ENCODE measurements at places on chromosomes 1 and 21.

DNA sequence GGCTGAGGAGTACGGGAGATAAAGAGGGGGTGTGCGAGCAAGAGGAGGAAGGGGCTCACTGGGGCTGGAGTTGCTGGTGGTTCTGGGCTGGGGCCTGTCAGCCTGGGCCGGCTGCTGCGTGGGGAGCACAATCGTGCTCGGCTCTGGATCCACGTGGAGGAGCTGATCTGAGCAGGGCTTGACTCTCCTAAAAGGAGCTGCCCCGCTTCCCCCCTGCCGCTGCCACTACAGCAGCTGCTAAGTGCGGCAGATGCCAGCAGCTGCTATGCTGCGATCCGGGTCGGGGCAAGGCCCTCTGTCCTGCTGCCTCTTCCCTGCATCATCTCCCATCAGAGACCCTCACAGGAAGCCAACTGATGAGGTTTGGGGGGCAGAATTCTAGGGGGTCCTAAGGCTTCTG, 165.9 kb downstream of the PCBP3 start:
- no peak for DNase-seq

- no peak for DNase-seq
Measured at GRCh38 chr21:41428847-41429246, 2.8 kb downstream of the MX1 start.

- no peak for DNase-seq
Measured at GRCh38 chr21:30793581-30794314, 19.3 kb downstream of the KRTAP8-1 start.

- no peak for DNase-seq
Measured at GRCh38 chr21:31254131-31254530, 89.9 kb downstream of the TIAM1 start.

GRCh38 chr1:13590486-13590885, 6.9 kb downstream of the PDPN start:
- DNase-seq = no peak

- no peak for DNase-seq
Measured at GRCh38 chr1:96989302-96989701, 267.7 kb downstream of the PTBP2 start.

- DNase-seq = no peak
Measured at GRCh38 chr1:58392083-58392482, 154.4 kb downstream of the OMA1 start.

- DNase-seq = no peak
Measured at GRCh38 chr1:33602271-33602670, 129.8 kb downstream of the ZSCAN20 start.

DNA sequence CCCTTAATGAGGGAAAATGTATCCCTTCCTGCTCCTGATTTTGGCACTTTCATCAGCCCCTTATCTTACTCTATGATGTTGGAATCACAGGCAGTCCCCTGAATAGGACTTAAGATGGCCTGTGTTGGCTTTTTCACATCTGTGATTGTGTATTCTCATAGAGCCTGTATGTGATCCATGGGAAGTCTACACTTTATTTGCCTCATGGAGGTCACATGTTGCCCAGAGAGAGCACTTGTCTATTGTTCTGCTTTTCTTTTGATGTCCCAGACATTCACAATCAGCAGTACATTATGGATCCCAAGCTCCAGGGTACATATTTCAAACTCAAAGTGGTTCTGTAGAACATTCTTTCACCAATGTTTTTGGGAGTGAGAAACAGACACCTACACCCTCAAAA, 885.2 kb upstream of the ADGRL2 start:
- no peak for DNase-seq

GRCh38 chr1:8120693-8121260, 94.7 kb upstream of the ERRFI1 start:
- DNase-seq = peak; percentile 89

DNA sequence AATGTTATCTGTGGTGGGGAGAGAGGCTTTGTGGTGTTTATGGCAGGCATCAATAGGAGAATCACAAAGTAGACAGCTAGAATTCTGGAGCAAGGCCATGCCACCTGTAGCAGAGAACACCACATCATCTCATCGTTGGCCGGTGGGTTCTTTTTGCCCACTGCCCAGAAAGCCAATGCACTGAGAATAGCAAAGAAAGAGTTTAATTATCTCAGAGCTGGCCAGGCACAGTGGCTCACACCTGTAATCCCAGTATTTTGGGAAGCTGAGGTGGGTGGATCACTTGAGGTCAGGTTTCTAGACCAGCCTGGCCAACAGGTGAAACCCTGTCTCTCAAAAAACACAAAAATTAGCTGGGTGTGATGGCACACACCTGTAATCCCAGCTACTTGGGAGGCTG, 99.2 kb upstream of the COG2 start:
- no peak for DNase-seq

- peak; percentile 99 for DNase-seq
Measured at GRCh38 chr1:200483491-200484143, 73.8 kb upstream of the ZNF281 start.

- DNase-seq = no peak
Measured at GRCh38 chr1:246679794-246680177, 44.4 kb upstream of the SCCPDH start.

GRCh38 chr1:41135196-41135947, 106.7 kb downstream of the SCMH1 start:
- no peak for DNase-seq

GRCh38 chr1:156705321-156705917, at the start of gene CRABP2:
Gene CRABP2 (minus strand): TSS chr1:156705583. CDS start chr1:156705446, 137 bp downstream.
- no peak for DNase-seq

DNA sequence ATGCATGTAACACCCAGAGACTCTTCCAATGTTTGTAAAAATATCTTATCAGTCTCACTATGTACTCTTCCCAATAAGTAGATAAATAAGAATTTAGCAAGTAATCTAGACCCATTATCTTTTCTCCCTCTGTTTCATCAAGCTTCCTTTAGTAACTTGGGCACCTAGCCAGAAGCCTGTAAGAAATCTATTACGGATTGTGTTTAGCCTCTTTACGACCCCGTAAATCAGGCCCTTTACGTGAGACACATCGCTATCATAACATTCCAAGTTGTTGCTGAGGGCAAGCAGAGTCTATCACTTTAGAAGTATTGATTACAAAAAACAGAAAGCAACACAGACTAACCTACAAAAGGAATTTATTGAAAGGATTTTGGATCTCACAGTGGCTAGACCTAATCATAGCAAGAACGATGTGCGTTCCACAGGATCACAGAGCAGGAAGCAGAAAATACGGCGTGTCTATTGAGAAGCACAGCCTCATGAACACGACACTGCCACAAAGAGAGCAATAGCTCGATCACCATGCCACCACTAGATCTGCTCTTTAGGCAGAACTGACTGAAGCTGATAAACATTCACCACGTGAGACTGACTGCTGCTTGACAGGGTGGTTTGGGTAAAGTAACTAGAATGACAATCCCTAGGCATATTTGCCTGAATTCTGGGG, 922.1 kb downstream of the AMY1C start:
- no peak for DNase-seq

- DNase-seq = no peak
Measured at GRCh38 chr1:117930484-117930883, 945 bp downstream of the WDR3 start.

- peak; percentile 63 for DNase-seq
Measured at GRCh38 chr1:114979278-114979891, 50.2 kb upstream of the TSHB start.

DNA sequence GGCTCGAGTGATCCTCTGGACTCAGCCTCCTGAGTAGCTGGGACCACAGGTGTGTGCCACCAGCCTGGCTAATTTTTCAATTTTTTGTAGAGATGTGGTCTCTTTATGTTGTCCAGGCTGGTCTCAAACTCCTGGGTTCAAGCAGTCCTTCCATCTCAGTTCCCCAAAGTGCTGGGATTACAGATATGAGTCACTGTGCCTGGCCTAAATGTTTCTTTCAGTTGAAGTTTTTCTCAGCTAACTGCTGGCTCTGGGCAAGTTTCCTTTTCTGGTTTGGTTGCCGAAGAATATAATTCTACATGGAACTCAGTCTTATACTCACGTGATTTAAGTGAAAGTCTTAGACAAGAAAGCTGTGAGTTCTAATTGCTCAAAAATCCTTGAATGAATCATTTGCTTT, 57.0 kb downstream of the SASS6 start:
- DNase-seq = peak; percentile 21

DNA sequence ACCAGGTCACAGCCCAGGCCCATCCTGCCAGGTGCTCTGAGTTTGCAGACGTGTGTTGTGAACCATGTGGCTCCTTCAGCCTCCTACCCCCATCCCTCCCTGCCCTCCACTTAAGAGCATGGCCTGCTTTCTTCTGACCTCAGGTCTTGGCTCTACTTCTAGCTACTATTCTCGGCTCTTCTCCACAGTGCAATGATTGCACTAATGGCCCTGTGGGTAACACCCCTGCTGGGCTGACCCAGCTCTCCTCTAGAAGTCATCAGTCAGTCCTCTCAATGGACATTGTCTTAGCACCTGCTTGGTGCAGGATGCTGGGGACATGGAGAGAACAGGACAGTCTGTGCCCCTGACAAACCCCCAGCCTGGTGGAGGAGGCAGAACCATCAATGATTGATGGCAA, 22.2 kb upstream of the IFFO2 start:
- no peak for DNase-seq

GRCh38 chr1:67001682-67002425, 52.1 kb downstream of the SLC35D1 start:
- no peak for DNase-seq

DNA sequence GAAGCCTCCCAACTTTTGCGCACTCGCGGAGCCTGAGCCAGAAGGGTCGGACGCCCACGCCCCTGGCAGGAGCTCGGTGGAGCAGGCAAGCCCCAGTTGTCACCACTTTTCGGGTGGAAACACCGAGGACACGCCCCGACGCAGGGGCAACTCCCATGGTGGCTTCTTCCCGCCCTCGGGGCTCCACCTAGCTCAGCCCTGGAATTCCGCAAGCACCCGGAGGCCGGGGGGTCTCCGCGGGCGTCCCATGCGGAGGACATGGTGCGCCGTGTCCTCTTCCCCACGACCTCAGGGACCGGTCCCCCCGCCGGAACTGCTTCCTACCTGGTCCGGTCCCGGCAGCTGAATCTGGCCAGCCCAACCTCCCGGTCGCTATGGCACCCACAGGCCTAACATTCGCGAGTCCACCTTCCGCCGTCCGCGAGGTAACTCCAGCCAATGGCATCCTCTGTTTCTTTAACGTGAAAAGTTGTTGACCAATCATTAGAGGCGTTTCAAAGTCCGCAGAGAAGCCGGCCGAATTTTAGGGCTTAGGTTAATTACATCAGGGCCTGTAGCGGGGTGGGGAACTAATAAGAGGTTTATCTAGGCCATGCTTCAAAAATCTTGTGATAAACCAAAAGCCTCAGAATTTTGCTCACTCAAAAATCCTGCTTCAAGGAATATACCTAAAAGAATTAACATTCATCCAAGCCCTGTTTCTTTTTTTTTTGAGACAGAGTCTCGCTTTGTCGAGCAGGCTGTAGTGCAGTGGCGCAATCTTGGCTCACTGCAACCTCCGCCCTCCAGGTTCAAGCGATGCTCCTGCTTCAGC, at the start of gene STPG1:
TSS of gene STPG1 (minus strand) at position 433 of the 814 bp plus-strand sequence. CDS start 12,394 bp downstream, outside the sequence.
- DNase-seq = peak; percentile 88

DNA sequence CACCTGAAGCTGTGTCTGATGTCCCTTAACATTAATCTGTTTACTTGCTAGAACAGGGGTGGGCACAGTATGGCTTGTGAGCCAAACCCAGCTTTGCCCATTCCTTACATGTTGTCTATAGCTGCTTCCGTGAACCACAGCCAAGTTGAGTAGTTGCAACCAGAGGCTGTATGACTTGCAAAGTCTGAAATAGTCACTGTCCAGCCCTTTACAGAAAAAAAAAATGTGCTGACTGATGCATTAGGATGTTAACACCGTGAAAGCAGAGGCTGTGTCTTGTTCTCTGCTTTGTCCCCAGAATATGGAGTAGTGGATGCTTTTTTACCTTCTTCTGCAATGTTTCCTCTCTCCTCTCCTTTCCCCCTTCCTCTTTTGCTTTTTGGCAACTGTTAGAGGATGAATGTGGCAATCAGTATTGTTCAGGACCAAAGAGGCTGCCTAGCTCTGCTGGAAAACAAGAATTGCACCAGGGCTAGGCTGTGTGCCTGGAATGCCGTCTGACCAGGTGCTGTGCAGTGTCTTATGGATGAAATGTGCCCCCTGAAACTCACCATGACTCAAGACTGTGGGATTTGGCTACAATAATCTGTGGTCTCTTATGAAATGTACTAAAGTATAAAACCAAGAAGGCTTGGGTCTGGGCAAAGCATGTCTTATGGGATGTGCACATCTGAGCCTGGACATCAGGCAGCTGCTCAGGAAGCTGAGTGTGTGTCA, 79.6 kb upstream of the GCLM start:
- DNase-seq = peak; percentile 96

GRCh38 chr1:223137455-223138085, 5.5 kb downstream of the TLR5 start:
- peak; percentile 93 for DNase-seq

Data from cardiac fibroblast (primary cell).